Stimulated activated CD4-positive, alpha-beta T cell treated with anti-CD3 and anti-CD28 coated beads, Interleukin-1b, Interleukin-23, amount 100 ng/mL, for 1 hour (primary cell): ENCODE measurements at places on chromosomes 6 and 20.

GRCh38 chr6:128597004-128597403, 76.6 kb upstream of the PTPRK start:
- DNase-seq, result no peak

DNA sequence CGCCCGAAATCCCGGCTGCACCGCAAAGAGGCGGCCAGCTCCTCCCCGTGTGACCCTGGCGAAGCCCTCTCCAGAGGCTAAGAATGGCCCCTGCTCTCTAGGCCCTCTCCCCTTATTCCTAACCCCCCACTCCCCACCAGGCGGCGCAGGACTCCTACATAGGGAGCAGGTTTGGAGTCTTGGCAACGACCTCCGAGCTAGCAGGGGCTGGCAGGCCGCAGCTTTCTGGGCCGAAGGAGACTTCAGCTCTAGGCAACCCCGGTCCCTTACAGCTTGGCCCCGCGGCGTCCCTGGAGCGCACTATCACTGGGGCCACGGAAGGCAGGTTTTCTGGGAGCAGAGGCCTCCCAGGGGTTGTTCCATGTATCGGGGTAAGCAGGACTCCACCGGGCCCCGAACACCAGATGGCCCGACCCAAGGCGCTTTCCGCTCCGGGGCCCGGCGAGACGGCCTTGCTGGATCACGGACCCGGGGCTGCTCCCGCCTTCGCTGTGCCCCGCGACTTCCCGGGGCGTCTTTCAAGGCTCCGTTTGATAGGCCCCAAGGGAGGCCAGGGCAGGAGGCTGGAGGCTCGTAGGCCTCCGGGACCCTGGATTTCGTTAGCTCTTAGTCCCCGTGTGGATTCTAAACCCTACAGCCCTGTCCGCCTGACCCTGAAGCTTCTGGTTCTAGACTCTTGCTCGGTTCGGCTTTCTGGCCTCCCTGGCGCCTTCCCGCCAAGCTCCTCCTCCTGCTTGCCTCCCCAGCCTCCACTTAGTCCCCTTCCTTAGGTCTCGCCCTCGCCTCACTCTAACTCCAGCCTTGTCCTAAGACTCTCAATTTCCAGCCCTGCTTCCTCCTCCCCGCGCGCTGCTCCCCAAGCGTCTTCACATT, 1.9 kb downstream of the SLC32A1 start:
- no peak for DNase-seq

DNA sequence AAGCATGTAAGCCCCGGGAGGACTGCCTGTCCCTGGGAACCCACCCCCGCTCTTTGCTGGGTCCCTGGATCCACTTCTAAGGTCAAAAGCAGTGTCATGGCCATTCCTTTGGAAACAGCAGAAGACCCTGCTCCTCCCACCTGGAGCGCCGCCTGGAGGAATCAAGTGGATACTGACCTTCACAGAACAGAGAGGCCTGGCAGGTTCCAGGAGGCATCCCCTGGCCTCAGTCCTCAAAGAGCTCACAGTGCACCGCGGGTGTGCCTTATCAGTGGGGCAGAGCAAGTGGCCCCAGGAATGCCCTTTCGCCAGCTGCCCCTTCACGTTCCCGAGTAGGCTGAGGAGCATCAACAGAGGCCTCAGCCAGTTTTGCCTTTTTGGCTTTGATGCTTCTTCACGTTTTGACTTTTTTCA, 11.1 kb upstream of the SLC4A11 start:
- no peak for DNase-seq

GRCh38 chr6:163754866-163755265, 340.3 kb downstream of the QKI start:
- DNase-seq, result no peak

DNA sequence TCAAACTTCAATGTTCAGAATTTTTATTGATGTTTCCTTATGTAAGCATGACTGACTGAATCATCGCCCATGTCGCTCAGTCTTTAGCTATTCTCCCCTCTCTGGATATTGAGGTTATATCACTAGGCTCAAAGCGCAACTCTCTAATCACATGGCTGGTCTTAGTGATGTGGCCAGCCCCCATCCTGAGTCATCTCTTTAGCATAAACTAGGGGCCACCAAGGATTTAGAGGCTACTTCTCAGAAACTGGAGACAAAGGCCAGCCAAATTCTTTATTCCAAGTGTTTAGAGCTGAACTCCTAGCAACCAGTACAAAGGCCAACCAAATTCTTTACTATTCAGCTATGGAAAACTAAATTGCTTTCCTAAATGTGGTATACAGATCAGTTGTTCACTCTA, 61.4 kb downstream of the FAM135A start:
- DNase-seq, result no peak
